ENCODE measurements at places on chromosomes 5 and 9. TPM values are rescaled to one million over a fixed set of nuclear protein-coding genes. Genes with fewer than 3 reads are reported as not detected.

The COL15A1 gene
- 27.8 TPM for total RNA-seq

The PHYHD1 gene
- total RNA-seq, result 48.7 TPM

The SLC6A3 gene
- total RNA-seq, result not detected

The LHX2 gene
- not detected for total RNA-seq

The PCDHB4 gene
- total RNA-seq, result 3.3 TPM

The MTX3 gene
- 6.4 TPM for total RNA-seq

The GABRB2 gene
- total RNA-seq, result 0.17 TPM

The TMEM215 gene
- total RNA-seq, result 0.09 TPM

GRCh38 chr9:99249619-99250018 is 27.5 kb downstream of the SEC61B start:
- H3K4me3 ChIP-seq, result no peak overlapping the region
- no peak for DNase-seq
- H3K36me3 ChIP-seq, result no peaks in the 10 kb centered on the region

DNA sequence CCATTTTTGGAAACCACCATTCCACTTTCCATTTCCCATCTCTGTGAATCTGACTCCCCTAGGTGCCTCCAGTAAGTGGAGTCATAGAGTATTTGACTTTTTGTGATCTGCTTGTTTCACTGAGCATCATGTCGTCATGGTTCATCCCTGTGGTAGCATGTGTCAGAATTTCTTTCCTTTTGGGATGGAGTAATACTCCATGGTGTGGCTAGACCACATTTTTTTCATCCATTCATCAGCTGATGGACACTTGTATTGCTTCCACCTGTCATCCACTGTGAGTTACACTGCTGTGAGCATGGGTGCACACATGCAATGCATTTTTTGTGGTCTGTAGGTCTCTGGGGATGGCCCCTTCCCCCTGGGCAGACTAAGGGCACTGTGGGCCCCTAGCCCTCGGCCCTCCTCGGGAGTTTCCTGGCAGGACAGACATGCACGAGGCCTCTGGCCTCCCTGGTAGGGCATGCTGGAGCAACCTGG is 115.9 kb downstream of the GADD45G start:
- H3K27ac ChIP-seq, result no peak overlapping the region
- no peak for DNase-seq
- H3K27me3 ChIP-seq, result no peaks in the 10 kb centered on the region
- no peak overlapping the region for H3K4me3 ChIP-seq

DNA sequence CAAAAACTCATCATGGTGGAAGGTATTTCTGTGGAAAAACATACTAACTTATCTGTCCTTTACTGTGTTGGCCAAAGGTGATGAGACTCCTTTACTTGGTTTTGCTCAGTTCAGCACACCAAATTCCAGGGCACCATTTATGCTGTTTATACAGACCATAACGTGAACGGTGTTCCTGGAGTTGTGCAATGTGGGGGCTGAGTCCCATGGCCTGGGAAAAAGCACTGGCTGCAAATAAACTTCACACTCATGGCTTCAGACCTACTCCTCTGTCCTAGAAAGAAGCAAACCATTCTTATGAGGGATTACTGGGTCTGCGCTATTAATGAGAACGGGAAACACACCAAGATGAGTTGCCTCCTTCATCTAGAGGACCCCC is 10.4 kb downstream of the FREM1 start:
- peak; percentile 21 for DNase-seq
- no peak overlapping the region for H3K4me3 ChIP-seq
- no peaks in the 10 kb centered on the region for H3K36me3 ChIP-seq
- H3K27me3 ChIP-seq, result no peaks in the 10 kb centered on the region
- H3K4me1 ChIP-seq, result peaks cover 16% of the 10 kb centered on the region

DNA sequence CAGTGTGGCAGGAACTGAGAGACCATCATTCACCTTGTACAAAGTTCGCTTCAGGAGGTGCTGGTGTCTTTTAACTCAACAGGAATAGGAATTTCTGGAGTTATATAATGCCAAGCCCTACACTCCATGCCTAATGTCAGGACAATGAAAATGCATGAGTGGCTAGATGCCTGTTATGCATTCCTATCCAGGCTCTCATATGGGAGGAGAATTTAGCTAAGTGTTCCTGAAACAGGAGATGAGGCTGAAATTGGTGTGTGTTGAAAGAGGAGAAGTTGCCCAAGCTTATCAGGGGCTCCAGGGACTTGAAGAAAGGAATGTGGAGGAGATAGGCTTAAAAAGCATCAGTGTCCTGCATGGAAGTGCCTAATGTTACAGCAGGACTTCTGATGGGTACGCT is 26.8 kb upstream of the PRUNE2 start:
- DNase-seq, result no peak
- H3K4me1 ChIP-seq, result no peaks in the 10 kb centered on the region
- no peak overlapping the region for H3K4me3 ChIP-seq
- no peaks in the 10 kb centered on the region for H3K36me3 ChIP-seq
- no peak overlapping the region for H3K27ac ChIP-seq
- H3K27me3 ChIP-seq, result no peaks in the 10 kb centered on the region

DNA sequence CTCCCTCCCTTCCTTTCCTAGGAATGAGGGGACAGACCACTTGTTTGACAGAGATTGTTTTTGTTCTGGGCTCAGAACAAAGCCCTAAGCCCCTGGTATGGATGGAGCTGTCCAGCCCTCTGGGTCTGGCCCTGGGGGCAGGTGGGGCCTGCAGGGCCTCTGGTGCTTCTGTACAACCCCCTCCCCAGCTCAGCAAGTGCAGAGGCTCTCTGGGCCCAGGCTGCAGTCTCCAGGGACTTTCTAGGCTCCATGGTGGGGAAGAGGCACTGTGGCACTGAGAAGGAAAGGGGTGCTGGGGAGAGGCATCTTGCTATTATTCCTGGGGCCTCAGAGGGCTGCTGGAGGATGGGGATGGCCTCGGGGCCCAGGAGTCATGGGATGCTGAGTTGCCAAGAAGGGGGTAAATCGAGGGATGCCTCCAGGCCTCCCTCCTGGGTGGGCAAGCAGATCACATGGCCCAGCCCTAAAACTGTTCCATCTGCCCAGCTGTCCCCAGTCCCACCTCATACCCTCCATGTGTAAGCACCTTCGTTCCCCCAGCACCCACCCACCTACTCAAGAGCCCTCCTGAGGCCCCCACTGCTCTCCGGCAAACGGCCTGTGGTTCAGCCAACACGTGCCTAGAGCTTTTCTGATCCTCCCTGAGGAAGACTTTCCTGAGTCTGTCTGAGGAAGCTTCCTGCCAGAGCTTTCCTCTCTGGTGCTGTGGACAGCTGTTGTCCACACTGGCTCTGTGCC is 225.7 kb downstream of the CACNA1B start:
- H3K27ac ChIP-seq, result no peak overlapping the region
- H3K4me3 ChIP-seq, result no peak overlapping the region
- H3K36me3 ChIP-seq, result no peaks in the 10 kb centered on the region
- no peaks in the 10 kb centered on the region for H3K27me3 ChIP-seq
- H3K4me1 ChIP-seq, result no peaks in the 10 kb centered on the region

DNA sequence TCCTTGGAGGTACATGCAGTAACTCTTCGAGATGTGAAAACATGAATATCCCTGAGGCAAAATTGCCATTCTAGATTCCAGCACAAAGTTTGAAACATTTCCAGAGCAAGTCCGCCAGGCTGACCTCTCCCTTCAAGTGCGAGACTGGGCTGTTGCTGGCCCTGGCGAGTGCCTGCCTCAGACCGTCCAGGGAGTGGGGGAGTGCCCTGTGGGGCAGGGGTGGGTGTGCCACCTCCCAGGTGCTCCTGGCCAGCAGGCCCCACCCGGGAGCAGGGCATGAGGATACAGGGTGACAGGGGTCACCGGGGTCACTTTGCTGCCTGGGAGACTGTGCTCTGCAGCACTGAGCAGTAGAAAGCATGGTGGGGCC is 199.9 kb downstream of the AOPEP start:
- no peaks in the 10 kb centered on the region for H3K4me1 ChIP-seq
- H3K27ac ChIP-seq, result no peak overlapping the region
- H3K4me3 ChIP-seq, result no peak overlapping the region
- H3K27me3 ChIP-seq, result no peaks in the 10 kb centered on the region

DNA sequence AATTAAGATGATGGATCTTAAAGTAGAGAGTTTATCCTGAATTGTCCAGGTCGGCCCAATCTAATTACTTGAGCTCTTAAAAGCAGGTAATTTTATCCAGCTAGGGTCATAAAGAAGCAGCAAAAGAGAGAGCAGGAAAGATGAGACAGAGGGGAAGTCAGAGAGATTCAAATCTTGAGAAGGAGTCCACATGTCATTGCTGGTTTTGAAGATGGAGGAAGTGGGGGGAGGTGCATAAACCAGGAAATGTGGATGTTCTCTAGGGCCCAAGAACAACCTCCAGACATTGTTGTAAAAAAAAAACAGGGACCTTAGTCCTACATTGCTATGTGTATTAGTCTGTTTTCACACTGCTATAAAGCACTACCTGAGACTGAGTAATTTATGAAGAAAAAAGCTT is 66.4 kb downstream of the SLCO4C1 start:
- H3K27me3 ChIP-seq, result no peaks in the 10 kb centered on the region
- no peaks in the 10 kb centered on the region for H3K4me1 ChIP-seq
- DNase-seq, result no peak
- no peaks in the 10 kb centered on the region for H3K36me3 ChIP-seq
- H3K4me3 ChIP-seq, result no peak overlapping the region
- no peak overlapping the region for H3K27ac ChIP-seq

GRCh38 chr5:168234133-168234532 is 57.3 kb upstream of the WWC1 start:
- no peaks in the 10 kb centered on the region for H3K27me3 ChIP-seq
- no peak overlapping the region for H3K4me3 ChIP-seq
- DNase-seq, result no peak
- H3K36me3 ChIP-seq, result no peaks in the 10 kb centered on the region

GRCh38 chr9:114178076-114178475 is 22.7 kb downstream of the COL27A1 start:
- H3K36me3 ChIP-seq, result no peaks in the 10 kb centered on the region
- H3K27me3 ChIP-seq, result no peaks in the 10 kb centered on the region
- no peak overlapping the region for H3K27ac ChIP-seq
- DNase-seq, result no peak
